ENCODE measurements at places on chromosomes 3 and 15.

DNA sequence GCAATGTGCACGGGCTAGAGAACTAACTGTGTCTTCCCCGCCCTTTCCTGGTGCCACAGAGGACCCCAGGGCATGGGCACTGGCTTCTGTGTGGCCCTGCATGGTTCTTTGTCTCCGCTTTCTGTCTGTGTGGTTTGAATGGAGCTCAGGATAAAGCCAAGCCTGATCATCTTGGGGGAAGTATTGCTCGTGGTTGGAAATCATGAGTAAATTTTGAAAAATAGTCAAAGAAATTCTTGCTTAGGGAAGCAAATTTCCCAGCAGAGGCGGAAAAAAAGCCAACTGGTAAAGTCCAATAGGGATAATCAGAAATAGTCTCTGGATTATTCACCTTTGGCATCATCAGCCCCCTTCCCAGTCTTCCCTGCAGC is 55.4 kb downstream of the MAGEF1 start:
- no peak for DNase-seq

DNA sequence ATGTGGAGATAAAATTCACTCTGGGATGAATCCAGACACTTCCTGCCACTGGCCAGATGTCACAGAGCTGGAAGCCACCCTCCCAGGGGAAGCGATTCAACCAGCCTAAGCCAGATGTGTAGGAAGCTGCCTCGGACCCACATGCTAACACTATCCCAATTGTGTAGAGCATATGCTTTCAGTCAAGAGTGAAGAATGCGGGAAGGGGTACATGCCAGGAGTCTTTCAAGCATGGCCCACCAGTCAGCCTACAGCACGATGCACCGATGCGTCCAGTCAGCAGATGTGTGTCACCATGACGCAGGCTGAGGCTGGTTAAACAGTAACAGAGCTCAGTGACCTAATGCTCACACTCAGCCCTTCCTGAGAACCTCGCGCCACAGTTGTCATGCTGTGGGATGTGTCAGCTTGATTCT is 38.8 kb upstream of the BNC1 start:
- no peak for DNase-seq

DNA sequence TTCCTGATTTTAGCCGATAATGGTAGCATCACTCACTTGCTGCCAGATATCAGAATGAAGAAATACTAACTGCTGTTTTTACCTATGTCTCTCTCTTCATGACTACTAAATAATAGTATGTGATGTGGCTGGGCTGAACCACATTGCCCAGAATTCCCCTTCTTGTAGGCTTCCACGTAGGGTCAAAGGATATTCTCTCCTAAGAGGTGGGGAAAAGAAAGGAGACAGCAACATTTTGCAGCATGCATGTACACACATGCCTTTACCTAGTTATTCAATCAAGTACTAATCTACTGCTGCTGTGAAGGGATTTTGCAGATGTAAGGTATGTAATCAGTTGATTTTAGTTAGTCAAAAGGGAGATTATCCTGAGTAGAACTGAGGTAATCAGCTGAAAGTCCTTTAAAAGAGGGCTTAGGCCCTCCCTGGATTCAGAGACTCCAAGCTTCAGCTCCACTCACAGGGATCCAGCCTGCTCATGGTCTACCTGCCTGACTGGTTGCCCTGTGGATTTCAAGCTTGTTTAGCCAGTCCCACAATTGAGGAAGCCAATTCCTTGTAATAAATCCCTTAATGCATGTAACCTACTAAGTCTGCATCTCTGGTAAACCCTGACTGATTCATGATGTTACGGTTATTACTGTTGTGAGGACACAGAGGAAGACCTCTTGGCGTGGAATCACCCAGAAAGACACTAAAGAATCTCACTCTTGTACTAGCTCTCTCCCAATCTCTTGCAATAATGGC is 20.4 kb downstream of the PLD1 start:
- no peak for DNase-seq

- no peak for DNase-seq
These were observed 8.5 kb upstream of the UBXN7 start for GRCh38 chr3:196440696-196441095.

DNA sequence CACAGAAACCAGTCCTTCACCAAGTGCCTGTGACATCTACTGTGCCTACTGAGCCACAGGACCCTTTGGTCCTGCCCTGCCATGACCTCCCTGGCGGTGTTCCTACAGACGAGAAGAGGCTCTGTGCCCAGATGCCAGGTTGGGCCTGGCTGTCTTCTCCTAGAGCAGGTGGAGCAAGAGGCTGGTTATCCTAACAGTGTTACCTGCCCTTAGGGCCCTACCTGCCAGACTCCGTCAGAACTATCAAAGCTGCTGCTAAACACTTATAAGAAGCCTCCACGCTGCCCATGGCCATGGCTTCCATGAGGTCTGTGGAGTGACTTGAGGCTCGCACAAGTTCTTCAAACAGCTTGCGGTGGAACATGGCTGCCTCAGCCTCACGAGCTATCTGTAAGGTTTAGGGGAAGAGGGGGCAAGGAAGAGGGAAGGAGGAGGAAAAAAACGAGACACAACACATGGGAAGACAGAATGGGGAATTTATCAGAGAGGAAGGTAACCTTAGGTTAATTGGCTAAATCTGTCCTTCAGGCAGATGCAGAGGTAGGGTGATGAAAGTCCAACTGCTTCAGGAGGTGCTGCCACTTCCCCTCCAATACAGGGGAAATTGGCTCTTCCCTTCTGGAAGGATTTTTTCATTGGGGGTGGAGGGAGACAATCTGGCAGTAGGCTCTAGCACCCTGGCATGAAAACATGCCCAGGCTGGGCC is 5.4 kb upstream of the GRAMD2A start:
- no peak for DNase-seq

DNA sequence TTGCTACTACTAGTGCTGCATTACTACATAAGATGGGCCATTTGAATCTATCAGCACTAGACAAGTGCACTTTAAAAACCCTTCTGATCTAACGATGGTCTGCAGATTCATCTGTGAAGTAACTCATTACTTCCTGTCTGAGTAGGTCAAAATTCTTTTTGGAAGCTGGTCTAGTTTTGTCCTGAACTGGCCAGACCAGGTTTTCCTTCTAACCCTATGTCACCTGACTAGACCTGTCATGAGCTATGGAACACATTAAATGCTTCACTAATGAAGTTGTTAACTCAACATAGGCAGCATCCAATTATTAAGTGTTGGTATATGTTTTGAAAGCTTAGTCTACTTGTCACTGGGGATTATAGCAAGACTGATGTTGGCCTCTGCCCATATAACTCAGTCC is 10.1 kb upstream of the RBM5 start:
- no peak for DNase-seq

GRCh38 chr3:188734395-188734794 is 437.4 kb upstream of the TPRG1 start:
- DNase-seq, result no peak

DNA sequence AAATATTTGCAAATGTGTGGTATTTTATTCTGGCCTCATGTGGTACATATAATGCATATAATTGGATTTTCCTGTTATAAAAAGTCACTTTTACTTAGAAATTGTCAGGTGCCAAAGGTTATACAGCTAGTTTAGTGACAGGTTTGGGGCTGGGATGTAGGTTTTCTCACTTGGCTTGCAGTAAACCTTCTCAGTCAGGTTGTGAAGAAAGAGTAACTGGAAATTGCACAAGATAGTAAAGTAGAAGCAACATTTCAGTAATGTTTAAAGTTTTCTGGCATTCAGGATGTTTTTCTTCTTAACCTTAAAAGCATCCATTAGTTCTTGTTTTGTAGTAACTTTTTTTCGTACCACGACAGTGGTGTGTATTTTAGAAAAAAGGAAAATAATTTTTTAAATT is 53.9 kb downstream of the MEF2A start:
- DNase-seq, result no peak

GRCh38 chr15:69787791-69788190 is 309.9 kb downstream of the TLE3 start:
- DNase-seq, result no peak

GRCh38 chr15:72685925-72686794 is at the start of the genes BBS4 and HIGD2B:
BBS4 (plus strand) TSS chr15:72686207; CDS start chr15:72686228, 21 bp downstream.
HIGD2B (minus strand) TSS chr15:72686182; CDS start chr15:72676374, 9,808 bp downstream.
- no peak for DNase-seq

DNA sequence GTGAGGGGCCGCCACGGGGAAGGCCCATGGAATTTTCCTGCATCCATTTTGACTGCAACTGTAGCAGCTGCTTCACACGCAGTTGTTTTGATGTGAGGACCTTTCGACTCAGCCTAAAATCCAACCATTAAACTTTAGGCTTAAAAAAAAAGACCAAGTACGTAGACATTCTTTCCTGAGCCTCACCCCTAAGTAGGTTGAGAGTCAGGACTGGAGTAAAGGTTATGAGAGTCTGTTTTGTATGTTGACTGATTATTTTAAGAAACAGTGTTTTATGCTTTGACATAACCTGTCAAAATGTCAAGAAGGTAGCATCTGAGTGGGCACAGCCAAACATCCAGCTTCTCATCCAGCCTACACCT is 45.7 kb upstream of the AMOTL2 start:
- DNase-seq, result no peak

DNA sequence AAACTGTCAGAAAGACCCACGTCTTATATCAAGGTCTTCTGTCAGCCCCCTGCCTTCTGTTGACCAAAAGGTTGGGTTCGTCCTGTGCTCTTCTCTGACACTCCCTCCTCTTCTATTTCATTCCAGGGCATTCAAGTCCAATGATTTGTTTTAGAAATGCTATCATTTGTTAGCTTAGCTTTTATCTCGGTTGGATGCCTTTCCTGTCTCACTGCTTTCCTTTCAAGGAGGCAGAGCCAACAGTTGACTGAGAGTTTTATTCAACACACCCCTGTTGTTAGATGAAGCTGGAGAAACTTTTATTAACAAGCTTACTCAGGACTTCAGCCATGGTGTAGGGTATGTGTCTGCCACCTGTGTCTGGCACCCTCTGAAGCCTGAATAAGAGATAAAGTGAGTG is 112.0 kb upstream of the SLC7A14 start:
- no peak for DNase-seq

DNA sequence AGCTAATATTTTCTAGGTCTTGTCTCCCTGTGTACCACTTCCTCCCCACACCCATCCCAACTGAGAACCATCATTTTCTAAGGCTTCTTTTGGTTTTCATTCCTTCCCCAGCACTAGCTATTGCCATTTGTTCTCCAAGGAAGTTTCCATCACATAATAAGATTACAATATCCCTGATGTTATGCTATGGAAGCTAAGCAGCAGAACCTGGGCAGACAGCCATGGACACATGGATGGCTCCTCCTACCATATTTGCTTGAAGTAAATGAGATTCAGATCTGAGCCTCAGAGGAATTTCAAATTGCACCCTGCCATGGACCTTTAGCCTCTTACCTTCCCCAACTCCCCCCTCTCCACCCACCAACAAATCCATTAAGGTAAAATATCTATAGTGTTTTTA is 31.5 kb downstream of the GASK1A start:
- no peak for DNase-seq

GRCh38 chr3:23547905-23548650 is 257.7 kb upstream of the UBE2E1 start:
- no peak for DNase-seq

GRCh38 chr3:120418866-120419490 is 31.8 kb downstream of the FSTL1 start:
- no peak for DNase-seq

DNA sequence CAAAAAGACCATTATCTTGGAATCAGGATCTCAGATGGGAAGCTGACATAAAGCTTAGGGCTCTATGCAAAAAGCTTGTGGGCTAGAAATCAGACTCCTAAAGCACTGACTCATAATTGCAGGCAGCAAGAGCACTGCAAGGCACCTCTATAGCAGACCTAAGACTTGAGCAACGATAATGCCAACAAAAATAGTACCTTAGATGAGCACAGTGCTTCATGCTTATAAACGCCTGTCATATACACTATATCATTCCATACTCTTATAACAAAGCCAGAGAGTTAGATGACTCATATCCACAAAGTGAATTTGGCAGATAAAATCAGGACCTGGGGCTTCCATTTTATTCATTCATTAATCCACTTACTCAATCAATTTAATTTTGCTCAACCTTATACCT is 560.8 kb downstream of the MCTP2 start:
- no peak for DNase-seq
